Hair follicular keratinocyte (primary cell): ENCODE measurements at places on chromosomes 1 and 21. TPM values are rescaled to one million over a fixed set of nuclear protein-coding genes. Genes with fewer than 3 reads are reported as not detected.

SPATA46 gene
- not detected in 2 replicates for total RNA-seq

OR2W3 gene
- 0.86 TPM in 1 of 2 replicates, not detected in the other for total RNA-seq

AMPD1 gene
- total RNA-seq: not detected in 2 replicates

AKR7A3 gene
- total RNA-seq: 0.16 TPM in 1 of 2 replicates, not detected in the other

ALPL gene
- total RNA-seq: not detected in 2 replicates

HTR1D gene
- total RNA-seq: 0.27 TPM in 1 of 2 replicates, not detected in the other

FMN2 gene
- total RNA-seq: not detected in 2 replicates

RIMS3 gene
- total RNA-seq: 3.1 and 3.6 TPM in 2 replicates

IRF2BP2 gene
- 56.8 and 74.6 TPM in 2 replicates for total RNA-seq

FAM72D gene
- total RNA-seq: 3.1 and 5.3 TPM in 2 replicates

RUNX3 gene
- 0.15 TPM in 1 of 2 replicates, not detected in the other for total RNA-seq

KPRP gene
- 0.04 TPM in 1 of 2 replicates, not detected in the other for total RNA-seq

C1orf94 gene
- total RNA-seq: not detected in 2 replicates

GUCA2A gene
- total RNA-seq: not detected in 2 replicates

TSPEAR gene
- not detected in 2 replicates for total RNA-seq

CD1C gene
- total RNA-seq: not detected in 2 replicates

MIGA1 gene
- total RNA-seq: 6.2 and 8.7 TPM in 2 replicates

SMPDL3B gene
- 0.91 and 1.4 TPM in 2 replicates for total RNA-seq

LDLRAD1 gene
- not detected in 2 replicates for total RNA-seq

CFHR1 gene
- total RNA-seq: not detected in 2 replicates

DIO1 gene
- total RNA-seq: not detected in 2 replicates

SNX27 gene
- total RNA-seq: 9.6 and 12.1 TPM in 2 replicates
